ENCODE measurements at places on chromosomes 6 and 20.

DNA sequence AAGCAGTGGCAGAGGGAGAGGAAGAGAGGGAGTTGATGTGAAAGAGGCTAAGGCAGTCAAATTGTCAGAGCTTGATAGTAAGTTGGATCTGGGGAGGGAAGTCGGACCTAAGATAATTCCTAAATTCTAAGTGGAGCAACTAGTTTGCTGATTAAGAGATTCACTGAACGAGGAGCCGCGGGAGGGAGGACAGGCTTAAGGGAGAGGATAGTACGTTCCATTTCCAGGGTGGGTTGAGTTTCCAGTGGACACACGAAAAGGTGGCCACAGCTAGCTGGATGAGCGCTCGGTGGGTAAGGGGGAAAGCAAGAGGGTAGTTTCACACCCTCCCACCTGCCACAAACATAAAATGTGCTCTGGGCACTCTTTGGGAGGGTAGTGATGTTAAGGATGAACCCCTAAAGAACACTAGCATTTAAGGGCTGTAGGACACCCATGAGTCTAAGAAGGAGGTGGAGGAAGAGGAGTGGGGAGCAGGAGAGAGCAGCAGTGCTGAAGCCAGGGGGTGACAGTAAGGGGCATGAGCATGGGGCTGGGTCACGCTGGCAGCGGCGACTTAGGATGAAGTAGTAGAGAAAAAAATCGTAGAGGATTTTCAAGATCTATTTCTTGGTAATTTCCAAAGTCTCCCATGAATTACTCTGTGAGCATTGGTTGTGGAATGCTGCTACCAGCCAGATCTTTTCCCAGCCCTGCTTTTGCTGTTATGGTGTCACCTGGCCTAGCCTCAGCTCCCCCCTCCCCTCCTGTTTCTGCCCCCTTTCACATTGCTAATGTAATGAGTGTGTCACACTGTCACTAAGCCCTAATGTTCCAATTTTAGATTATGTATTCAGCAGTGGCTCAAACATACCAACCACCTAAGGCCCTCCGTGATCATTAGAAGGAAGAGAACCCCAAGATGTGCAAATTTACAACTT lies 21.4 kb downstream of the ACTR5 start:
- DNase-seq, result no peak

DNA sequence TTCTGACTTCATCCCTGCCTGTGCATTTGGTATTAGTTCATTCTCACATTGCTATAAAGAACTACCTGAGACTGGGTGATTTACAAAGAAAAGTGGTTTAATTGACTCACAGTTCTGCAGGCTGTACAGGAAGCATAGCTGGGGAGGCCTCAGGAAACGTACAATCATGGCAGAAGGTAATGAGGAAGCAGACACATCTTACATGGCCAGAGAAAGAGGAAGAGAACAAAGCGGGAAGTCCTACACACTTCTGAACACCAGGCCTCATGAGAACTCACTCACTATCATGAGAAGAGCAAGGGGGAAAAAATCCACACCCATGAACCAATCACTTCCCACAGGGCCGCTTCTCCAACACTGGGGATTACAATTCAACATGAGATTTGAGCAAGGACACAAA lies 303.9 kb downstream of the CBLN4 start:
- DNase-seq, result no peak

DNA sequence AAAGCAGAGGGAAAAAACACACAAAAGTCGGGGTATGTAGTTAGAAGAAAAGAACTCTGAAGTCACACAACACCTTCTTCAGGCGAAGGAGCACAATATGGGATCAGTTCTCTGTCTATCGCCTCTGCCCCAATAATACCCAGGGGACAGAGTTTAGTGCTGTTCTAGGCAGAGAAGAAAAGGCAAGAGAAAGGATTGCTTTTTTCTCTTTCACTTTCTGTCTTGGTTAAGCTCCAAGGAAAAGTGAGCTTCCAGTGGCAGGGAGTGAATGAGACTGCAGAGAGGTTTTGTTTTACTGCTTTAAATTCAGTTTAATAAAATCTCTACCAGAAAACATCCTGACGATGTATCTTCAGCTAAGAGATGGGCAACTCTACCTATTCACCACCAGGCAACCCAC lies 86.6 kb upstream of the STXBP5 start:
- DNase-seq, result no peak

DNA sequence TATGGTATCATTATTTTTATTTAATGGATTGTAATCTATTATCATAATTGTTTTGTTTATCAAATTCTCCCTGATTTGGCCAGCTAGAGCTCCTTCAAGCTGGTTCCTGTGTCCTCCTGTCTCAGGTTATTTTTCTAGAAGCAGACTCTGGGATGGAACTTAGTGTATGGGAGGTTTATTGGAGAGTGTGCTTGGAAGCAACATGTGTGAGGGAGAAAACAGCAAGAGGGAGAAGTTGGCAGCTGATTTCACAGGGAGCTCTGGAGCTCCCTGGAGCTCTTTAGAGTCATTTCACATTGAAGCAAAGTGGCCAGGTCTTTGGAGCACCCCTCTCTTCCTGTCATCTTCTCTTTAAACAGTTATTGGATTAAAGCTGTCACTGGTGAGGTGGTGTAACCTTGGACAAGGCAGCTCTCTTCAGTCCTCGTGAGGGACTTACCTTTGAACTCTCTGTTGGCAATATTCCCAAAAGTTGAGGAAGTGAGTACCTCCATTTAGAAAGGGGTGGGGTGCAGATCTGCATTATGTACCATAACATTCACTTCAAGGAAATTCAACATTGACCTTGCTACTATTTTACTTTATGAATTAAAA lies 103.6 kb downstream of the PHF3 start:
- no peak for DNase-seq

- no peak for DNase-seq
Measured at GRCh38 chr6:20693466-20694063, 159.3 kb downstream of the CDKAL1 start.
